Activated T-helper 9 cell treated with anti-CD3 and anti-CD28 coated beads, Interleukin-2, amount 50 U/mL, for 16 hours (primary cell): ENCODE measurements at places on chromosomes 7 and 10.
A peak's percentile ranks its signal among the peaks of the same experiment; 100 is the strongest.

DNA sequence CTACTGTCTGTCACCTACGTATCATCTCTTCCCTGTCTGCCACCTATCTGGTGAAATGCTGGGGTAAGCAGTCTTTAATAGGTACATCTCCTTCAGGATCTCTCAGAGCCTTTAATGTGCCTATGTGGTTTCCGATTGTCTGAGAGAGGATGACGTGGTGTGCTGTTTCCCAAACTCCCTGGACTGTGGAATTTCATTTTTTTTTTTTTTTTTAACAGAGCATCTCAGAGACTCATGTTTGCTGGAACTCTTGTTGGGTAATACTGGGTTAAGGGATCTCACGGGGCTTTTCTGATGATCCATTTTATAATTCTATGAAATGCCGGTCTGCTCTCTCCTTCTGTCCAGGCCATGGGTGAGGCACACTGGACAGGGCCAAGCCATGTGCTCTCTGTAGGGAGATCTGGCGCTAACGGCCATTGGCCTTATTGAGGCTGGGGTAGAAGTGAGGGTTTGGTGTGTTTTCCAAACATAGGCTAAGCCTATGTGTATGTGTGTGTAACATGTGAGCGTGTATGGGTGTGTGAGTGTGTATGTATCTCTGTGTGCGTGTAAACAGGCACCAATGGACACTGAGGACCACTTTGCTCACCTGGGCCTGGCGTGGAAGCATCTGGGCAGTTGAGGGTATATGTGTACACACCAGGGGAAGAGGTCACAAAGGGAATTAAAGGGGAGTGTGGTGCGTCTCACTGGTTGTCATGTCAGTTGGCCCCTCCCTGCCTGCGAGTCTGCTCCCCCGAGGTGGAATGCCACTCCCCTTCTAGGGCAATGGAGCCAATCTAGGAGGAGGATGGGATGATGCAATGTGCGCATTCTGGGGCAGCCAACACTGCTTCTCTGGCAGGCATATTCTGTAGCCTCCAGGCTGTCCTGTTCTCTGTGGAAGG is 7.8 kb downstream of the ADRA2A start:
- DNase-seq = no peak

DNA sequence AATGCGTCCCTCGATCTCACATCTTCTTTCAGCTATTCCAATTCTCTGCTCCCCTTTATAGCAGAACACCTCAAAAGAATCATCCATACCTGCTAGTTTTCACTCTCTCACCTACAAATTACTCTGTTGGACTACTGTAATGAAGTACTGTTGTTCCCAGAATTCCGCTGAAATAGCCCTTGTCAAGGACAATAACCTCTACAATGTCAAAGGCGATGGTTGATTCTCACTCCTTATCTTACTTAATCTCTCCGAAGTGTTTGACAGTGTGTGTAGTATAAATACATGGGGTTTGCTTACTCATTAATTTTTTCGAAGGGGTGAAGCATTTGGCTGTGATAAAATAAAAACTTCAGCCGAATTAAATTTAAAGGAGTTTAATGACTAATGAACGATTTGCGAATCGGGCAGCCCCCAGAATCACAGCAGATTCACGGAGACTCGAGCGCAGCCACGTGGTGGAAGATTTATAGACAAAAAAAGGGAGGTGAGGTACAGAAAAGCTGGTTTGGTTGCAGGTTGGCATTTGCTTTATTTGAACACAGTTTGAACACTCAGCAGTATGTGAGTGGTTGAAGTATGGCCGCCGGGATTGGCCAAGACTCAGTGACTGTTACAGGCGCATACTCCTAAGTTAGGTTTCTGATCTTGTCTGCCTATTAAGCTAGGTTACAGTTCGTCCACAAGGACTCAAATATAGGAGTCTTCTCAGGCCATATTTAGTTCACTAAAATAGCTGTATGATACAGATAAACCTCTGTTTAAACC is 29.8 kb downstream of the SYPL1 start:
- DNase-seq = no peak

- DNase-seq = no peak
Measured at GRCh38 chr7:157905651-157906461, 569.1 kb downstream of the DNAJB6 start.

DNA sequence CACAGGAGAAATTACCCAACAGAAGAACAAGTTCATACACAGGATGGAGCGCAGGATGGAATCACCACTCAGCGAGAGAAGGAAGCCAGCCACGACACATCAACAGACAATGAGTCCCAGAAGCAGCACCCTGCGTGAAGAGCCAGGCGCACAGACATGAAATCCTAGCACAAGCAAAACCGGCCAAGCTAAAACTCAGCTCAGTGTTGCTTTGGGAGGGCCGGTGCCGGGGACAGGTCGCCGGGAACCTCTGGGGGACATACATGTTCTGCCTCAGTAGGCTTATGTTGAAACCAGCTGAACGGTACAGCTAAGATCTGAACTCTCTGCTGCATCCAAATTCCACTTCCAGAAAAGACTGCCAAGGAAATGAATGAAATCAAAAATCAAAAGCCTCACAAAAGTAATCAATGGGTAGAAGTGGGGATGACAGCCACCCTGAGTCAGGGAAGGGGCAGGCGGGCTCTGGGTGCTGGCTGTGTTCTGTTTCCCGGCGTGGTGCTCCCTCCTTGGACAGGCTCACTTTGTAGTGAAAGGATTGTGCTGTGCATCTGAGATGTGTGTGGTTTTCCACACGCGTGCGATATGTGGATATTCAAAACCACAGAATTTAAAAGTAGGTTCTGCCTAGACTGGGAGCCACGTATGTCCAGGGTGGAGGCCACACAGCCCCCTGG is 114.7 kb downstream of the PDGFA start:
- DNase-seq = no peak

DNA sequence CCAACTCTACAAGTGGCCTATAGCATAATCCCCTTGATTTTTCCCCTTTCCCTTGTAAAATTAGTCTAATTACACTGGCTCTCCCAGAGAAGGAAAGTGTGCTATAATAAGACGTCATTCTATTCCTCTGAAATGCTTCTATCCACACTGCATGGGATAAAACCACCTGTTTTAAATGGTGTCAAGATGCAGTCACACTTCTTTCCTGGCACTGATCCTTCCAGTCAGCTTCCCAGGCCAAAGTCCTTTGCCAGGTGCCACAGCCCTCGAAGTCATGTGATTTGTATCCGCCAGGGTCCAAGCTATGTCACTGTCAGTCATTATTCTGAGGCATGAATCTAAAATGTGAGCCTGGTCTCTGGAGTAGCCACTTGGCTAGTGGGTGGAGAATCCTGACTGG is 169.0 kb upstream of the KIAA1217 start:
- DNase-seq = no peak

- DNase-seq = no peak
Measured at GRCh38 chr10:13449296-13449695, 79.5 kb downstream of the BEND7 start.

DNA sequence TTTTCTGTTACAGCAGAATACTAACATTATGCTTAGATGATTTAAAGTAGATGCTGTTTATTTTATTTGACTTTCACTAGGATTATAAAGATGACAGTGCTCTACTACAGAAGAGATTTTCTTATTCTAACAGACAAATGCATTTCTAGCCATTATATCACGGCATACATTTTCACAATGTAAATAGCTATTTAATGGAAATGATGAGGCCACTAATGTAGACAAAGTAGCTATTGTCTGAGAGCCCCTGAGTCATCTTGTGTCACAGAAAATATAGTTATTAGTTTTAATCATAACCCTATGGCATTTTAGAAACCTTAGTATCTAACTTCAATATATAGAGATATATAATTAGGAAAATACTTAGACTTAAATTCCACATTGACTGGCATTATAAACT is 158.0 kb upstream of the AHR start:
- DNase-seq = no peak

GRCh38 chr7:9600974-9601373 is 1167.6 kb downstream of the NXPH1 start:
- DNase-seq = no peak

DNA sequence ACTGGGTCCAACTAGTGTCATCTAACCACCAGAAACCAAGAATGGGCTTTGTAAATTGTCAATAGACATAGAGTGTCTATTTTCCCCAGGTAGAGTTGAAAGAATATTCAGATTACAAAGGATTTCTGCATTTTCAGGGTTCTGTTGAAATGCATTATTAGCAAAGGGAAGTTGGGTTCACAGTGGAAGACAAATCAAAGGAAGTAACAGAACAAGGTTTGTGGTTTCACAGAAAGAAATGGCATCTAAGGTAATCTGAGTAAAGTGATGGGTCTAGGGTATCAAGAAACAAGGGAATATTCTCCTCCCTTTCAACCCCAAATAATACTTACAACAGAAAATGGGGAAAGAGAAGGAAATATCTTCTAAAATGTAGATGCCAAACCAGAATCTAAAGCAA is 25.8 kb downstream of the CEP41 start:
- DNase-seq = no peak

DNA sequence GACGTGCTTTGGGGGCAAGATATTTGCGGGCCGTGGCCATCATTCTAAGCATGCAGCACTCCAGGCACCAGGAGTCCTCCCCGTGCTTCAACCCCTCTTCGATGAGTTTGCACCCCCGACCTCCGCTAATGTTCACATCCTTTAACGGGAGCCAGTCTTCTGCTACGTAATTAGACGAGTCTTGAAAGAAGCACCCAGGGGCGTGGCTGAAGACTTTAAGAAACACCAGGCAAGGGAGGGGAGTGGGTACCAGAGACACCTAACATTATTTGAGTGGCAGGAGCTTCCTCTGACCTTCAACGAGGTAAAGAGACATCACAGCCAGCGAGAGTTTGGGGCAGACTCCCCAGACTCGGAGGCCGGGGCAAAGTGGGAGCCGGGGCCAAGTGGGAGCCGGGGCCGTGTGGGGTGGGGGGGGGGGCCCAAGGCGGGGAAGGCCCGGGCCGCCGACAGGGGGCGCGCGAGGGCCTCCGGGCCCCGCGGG is 31.1 kb upstream of the TOMM7 start:
- DNase-seq = no peak

- DNase-seq = no peak
Measured at GRCh38 chr10:30503700-30504266, 69.8 kb downstream of the MAP3K8 start.

GRCh38 chr10:75922435-75922834 is 491.0 kb downstream of the LRMDA start:
- no peak for DNase-seq

- DNase-seq = no peak
Measured at GRCh38 chr7:24889611-24890010, 90.4 kb downstream of the OSBPL3 start.

GRCh38 chr10:124336186-124336585 is 82.5 kb downstream of the OAT start:
- no peak for DNase-seq

DNA sequence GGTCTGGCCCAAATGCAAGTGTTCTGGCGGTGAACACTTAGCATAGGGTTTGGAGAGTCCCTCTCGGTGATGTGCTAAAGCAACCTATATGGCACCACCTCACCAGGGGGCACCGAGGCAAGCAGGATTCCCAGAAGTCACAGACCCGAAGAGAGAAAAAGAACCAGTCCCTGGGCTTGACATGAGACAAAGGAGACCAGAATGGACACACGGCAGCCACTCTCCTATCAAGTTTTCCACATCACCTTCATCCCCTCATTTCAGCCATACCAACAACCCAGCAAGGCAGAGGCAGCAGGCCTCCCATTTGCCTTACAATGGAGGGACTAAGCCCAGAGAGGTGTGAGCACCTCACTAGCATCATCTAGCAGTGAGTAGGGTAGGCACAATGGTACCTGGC is 19.7 kb downstream of the GPRIN2 start:
- no peak for DNase-seq

DNA sequence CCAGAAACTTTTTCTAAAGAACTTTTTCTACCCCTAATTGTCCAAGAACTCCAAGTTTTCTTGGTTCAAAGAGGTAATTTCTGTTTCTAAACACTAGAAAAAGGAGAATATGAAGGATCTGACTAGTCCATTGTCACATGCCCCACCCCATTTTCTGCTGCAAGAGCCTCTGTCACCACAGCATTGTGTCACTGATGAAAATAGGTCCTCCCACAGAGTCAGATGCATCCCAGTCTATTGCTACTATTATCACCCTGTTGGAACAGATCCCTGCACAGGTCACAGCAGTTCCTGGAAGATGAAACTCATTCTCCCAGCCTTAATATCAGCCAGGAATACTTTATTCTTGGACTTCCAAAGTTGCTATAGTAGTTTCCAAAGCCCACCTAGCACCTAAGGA is 7.5 kb upstream of the CFTR start:
- DNase-seq = no peak

- no peak for DNase-seq
Measured at GRCh38 chr7:25847336-25848070, 304.5 kb upstream of the NFE2L3 start.

- no peak for DNase-seq
Measured at GRCh38 chr10:16866541-16867275, 49.5 kb upstream of the RSU1 start.

DNA sequence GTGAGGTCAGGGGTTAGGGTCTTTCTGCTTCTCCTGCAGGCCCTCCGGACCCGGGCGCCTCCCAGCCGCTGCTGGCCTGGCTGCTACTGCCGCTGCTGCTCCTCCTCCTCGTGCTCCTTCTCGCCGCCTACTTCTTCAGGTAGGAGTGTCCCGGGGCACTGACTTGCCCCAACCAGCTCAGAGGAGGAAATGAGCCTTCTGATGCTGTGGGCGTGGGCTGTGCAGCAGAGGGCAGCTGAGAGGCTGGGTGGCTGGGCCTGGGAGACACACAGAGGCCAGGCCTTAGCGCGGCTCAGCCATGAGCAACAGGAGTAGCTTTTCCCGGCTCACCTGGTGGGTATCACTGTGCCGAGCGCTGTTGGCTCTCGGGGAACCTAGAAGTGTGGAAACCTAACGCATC is 78.9 kb downstream of the MKI67 start:
- peak; percentile 75 for DNase-seq

DNA sequence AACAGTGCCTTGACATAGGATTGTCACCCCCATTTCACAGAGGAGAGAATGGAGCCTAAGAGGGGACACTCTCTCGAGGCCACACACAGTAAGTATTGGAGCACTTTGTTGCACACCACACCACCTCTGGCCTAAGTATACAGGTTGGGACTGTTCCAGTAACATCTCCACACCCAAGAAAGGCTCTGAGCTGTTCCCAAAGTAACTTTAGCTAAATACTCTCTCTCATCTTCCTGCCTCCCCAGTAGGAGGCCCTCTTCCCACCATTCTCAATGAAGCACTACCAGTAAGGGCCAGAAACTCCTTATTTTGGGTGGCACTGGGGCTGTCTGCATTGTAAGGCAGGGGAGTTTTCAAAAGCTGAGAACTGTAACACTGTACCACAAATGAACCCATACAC is 189.5 kb downstream of the ZNF438 start:
- no peak for DNase-seq

DNA sequence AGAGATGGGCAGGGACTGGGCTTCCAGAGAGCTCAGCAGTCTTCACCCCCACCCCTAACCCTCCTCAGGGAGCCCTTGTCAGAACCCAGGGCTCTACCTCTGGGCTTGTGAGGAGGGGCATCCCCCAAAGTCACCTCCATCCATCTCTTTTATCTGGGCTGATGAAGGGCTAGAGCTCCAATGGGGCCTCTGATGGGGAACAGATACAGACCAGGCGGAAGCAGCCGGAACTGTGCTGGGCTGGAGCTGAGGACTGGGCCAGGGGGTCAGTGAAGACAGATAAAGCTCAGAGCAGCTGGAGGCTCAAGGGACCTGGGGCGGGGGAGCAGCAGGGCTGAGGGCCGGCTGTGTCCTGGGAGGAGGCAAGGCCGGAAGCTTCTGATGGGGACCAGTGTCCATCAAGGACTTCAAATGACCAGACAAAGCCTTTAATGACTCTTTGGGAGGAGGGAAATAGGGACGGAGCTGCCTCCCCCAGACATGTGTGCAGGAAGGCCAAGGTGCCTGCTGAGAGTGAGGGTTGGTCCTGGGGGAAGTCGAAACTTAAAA is 10.2 kb downstream of the KAZALD1 start:
- DNase-seq = no peak
